ENCODE measurements at places on chromosomes 4 and X.

GRCh38 chrX:151030845-151031244 lies 47.7 kb downstream of the HMGB3 start:
- no peak for DNase-seq

DNA sequence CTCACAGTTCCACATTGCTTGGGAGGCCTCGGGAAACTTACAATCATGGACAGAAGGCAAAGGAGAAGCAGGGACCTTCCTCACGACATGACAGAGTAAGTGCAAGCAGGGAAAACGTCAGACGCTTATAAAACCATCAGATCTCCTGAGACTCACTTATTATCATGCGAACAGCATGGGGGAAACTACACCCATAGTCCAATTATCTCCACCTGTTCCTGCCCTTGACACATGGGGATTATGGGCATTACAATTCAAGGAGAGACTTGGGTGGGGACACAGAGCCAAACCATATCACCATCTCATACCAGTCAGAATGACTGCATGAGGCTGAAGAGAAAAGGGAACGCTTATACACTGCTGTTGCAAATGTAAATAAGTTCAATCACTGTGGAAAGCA lies 1066.9 kb upstream of the PCDH7 start:
- no peak for DNase-seq

- DNase-seq: no peak
These were observed 459.8 kb upstream of the FGF16 start for GRCh38 chrX:76987381-76987780.

DNA sequence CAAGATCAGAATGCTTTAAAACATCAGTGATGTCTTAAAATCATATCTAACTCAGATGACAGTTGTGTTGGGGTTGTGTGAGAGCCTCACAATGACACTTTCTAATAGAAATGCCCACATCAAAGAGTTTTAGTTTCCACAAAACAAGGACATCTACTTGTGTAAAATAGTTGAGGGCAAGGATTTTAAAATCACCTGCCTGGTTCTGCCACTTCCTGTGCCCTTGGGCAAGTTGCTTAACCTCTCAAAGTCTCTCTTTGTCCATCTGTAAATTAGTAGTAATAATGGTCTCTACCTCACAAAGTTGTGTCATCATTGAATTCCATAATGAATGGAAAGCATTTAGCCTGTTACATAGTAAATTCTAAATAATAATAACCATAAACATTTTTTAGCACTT lies 41.9 kb upstream of the RELL1 start:
- DNase-seq: no peak

GRCh38 chr4:98645527-98645926 lies 12.9 kb downstream of the TSPAN5 start:
- DNase-seq: no peak

DNA sequence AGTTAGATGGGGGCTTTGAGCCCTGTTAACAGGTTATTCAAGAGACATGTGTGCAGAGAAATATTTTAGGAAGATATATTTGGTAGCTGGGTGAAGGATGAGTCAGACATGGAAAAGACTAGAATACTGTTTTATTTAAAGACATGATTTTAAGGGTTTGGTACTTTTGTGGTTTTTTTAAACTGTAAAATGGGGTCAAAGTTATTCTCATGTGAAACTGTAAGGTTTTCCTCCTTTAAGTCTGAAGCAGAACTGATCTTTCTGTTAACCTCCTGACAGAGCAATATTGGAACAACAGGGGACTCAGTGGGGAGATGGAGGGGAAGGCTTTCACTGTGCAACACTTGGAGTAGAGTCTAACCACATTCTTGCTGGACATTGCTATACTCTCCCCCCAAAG lies 112.4 kb upstream of the LSM6 start:
- DNase-seq: no peak

DNA sequence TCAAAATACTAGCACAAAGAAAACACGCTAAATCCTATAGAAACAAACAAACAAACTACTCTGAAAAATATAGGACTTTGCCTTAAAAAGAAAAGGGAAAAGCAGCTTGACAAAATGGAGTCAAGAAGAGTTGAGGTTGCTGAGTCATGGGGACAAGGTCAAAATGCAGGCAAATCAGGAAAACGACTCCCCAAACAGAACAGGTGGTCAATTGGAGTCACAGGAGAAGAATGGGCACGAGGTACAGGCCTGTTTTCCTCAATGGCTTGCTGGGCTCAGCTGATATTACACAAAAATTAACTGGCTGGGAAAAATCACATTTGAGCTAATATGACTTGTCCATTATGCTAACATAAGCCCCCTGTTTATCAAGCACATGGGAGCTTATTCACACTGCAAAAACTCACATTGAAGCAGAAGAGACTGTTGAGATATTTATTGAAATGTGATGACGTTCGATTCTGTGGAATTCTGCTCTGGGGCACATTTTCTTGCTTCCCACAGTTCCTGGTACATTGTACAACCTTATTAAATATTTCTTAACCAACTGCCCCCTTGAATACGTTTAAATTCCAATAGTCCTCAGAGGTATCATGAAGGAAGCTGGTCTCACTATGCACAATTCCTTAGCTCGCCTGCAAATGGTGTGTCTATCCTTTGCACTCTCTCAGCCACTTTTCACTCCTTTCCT lies 1622.1 kb downstream of the STIM2 start:
- no peak for DNase-seq

GRCh38 chrX:104084534-104085277 lies 8.7 kb upstream of the TMSB15C start:
- DNase-seq: no peak

Measured in CD4-positive, alpha-beta T cell treated with Interleukin-21 for 1 hour (primary cell).